Stimulated activated CD4-positive, alpha-beta T cell treated with anti-CD3 and anti-CD28 coated beads, Interleukin-12 subunit alpha, Interleukin-12 subunit beta, amount 100 ng/mL, for 24 hours (primary cell): ENCODE measurements at places on chromosomes 1 and 21.

GRCh38 chr1:50023292-50024159 lies at the start of gene AGBL4:
Gene AGBL4, minus strand, starts transcription at chr1:50023954.
- DNase-seq = no peak

- no peak for DNase-seq
Observed at GRCh38 chr1:240691501-240691900, 79.5 kb upstream of the GREM2 start.

- DNase-seq = no peak
Observed at GRCh38 chr1:37317870-37318467, 156.4 kb upstream of the ZC3H12A start.

GRCh38 chr1:39378377-39378776 lies 113.1 kb upstream of the BMP8A start:
- DNase-seq = no peak

DNA sequence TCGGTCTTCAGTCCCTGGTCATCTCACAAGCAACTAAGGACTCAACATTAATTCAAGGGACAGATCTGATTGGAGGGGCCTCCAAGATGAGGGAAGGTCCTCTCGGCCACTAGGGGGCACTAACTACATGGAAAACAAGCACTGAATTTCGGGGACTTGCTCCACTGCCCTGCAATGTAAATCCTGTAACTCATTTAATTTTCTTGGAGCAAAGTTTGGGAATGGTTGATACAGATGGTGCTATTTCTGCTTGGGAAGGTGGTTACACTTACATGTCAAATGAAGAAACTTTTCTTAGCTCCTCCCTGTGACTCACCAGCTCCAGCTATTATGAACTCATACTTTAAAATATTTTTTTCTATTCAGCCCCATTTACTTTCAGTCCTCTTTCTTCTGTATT lies 97.4 kb upstream of the KCNJ15 start:
- peak; percentile 45 for DNase-seq

DNA sequence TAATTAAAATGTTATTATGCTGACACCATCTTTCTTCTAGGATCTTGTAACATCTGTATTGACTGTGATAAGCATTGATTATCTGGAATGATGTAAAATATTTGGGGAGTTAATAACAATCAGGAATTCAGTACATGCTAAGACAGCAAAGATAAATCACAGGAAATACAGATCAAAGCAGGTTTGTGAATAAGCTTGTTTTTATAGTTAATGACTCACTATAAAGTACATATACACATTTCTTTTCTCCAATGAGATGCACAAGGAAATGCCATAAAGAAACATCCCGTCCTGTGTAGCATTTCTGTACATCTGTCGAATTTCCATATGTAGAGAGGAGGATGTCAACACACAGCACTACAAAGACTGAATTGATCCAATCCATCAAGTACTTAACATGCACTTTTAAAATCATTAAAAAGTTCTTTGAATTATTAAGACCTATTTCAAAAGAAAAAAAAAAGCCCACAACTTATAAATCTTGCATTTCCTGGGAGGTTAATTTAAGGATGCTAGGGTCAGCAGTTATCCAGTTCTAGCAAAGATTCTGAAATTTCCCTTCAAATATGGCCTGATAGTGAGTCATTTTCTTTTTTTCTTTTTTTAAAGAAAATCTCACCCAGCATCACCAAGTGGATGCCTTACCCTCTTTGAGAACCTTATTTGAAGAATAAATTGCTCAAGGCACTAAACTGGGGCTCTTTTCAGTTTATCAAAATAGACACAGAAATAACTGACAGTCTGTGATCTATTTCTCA lies 243.2 kb upstream of the NR5A2 start:
- no peak for DNase-seq

DNA sequence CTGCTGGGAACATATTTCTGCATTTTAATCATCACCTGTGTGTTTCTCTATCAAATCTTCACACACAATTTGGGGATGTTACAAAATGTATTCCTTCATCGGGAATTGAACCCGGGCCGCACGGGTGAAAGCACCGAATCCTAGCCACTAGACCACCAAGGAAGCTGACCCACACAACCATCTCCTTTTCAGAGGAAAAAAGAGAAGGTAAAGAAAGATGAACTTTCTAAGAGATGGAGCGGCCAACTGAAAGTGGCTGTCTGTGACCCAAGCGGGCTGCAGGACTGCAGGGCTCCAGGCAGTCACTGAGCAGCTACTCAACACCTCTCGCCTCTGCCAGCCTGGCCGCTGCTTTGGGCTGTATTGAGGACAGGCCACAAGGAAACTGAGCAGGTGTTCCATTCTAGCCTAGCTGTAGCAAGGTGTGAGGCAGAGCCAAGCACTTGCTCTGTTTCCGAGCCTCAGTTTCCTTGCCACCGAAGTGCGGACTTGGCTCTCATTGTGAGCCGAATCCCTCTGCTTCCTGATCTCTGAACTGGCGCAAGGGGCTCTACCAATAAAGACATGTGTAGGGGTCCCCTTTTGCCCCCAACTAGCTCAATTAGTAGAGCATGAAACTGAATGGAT lies 156.9 kb upstream of the NBPF11 start:
- no peak for DNase-seq

GRCh38 chr1:89041119-89041641 lies 18.5 kb upstream of the GBP3 start:
- DNase-seq = no peak

DNA sequence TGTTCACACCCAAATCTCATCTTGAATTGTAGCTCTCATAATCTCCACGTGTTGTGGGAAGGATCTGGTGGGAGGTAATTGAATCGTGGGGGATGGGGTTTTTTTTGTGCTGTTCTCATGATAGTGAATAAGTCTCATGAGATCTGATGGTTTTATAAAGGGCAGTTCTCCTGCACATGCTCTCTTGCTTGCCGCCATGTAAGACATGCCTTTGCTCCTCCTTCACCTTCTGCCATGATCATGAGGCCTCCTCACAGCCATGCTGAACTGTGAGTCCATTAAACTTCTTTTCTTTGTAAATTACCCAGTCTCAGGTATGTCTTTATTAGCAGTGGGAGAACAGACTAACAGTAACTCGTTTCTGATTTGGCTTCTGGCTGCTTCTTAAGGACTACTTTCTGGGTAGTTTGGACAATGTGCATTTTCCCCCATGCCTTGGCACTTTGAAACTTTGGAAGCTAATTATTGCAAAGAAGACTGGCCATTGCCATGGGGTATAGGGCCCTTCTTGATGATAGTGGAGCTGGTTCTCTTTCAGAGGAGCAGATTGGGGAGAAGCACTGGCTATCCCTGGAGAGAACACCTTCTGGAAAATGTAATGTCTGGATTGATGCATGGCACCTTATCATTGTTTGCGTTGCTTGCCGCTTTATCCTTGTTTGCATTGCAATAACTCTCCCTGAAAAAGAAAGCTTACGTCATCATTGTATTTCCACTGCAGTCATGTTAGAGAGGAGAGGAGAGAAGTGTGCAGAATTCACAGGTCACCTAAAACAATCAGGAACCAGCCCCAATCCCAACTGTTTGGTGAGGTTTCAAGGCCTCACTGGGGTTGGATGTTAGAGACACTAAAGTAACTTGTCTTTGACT lies 5.9 kb downstream of the CNIH3 start:
- no peak for DNase-seq

- no peak for DNase-seq
Observed at GRCh38 chr1:200714504-200715187, 24.0 kb upstream of the CAMSAP2 start.

DNA sequence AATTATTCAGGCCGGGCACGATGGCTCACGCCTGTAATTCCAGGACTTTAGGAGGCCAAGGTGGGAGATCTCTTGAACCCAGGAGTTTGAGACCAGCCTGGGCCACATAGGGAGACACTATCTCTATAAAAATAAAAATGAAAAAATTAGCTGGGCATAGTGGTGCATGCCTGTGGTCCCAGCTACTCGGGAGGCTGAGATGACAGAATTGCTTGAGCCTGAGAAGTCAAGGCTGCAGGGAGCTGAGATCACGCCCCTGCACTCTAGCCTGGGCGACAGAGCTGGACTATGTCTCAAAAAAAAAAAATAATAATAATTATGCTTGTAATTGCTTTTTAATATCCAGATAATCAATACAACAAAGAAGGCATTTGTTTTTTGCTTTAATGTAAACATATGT lies 91.3 kb downstream of the RIPK4 start:
- no peak for DNase-seq

- DNase-seq = no peak
Observed at GRCh38 chr1:71561206-71561605, 480.4 kb upstream of the ZRANB2 start.

DNA sequence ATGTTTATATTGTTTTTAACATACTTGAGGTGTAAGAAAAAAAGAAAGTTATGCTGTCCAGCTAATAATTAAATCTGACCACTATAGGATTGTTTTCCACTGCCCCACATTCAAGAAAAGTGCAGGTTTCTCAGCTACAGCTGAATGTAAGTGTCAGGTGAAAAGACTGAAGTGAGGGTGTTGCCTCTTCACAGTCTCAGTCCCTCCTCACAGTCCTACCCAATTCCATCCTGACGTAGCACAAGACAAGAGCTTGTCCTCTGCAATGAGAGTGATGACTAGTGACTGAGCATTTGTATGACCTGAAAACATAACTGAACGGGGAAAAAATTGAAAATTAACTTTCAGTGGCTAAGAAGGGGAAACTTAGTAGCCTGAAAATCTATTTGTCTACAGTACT lies 1039.5 kb downstream of the ADGRL2 start:
- no peak for DNase-seq

- no peak for DNase-seq
Observed at GRCh38 chr1:114154963-114155322, 1.3 kb upstream of the SYT6 start.

- DNase-seq = no peak
Observed at GRCh38 chr1:107833061-107833460, 131.9 kb downstream of the VAV3 start.

DNA sequence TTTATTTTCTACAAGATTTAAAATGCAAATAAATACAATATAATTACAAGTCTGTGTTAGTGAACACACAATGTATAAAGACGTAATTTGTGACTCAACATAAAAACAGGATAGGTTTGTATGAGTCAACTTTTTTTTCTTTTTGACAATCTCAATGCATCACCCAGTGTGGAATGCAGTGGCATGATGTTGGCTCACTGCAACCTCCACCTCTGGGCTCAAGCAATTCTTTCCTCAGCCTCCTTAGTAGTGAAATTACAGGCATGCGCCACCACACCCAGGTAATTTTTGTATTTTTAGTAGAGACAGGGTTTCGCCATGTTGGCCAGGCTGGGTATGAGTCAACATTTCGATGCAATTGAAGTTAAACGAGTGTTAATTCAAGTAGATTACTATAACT lies 5.9 kb upstream of the SPRR2E start:
- no peak for DNase-seq

- no peak for DNase-seq
Observed at GRCh38 chr1:172351754-172352161, 68.7 kb upstream of the C1orf105 start.
